ENCODE measurements at places on chromosomes 3 and 15. TPM values are rescaled to one million over a fixed set of nuclear protein-coding genes. Genes with fewer than 3 reads are reported as not detected.

DNA sequence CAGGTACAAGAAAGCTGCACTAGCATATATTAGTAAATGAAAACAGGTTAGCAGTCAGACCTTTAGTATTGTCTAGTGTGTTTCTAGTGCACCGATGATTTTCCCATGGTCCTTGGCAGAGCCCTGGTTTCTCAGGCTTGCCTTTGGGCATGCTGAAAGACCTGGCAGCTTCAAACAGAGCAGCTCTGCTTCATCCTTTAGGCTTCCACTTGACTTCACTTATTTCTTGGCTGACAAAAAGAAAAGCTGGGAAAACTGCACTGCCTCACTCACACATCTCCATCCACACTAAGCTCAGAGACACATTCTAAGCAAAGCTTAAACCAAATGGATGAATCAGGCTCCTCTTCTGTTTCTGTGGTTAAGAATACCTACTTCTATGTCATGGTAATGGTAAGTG is 374.8 kb upstream of the PDZRN3 start:
- no peak for DNase-seq

DNA sequence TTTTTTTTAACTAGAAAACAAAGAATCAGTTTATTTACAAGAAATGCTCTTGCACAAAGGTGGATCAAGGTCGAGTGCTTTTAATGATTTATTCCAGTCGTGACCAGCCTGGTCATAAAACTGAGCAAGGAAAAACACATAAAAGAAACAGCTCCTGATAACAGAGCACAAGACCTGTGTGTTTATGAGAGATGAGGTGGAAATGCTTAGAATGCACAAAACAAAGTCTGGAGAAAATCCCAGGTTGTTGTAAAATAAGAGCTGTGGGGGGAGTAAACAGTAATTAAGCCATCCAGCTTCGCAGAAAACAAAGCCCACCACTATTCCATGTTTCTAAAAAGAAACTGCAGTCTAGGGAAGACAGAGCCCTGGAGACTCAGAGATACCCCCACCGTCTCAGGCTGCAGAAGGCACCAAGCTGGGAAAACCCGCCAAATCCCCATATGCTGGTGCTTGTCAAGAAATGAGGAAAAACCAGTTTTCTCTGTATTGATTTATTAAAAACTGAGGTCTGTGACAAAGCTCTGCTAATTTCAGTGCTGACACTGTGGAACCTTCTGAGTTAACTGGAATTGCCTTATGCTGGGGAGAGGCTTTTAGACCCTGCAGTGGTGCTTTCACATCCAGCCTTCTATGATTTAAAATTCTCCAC is 139.3 kb downstream of the ADAMTS17 start:
- DNase-seq = no peak

Gene SLC12A8
- polyA plus RNA-seq = 5.9 TPM

DNA sequence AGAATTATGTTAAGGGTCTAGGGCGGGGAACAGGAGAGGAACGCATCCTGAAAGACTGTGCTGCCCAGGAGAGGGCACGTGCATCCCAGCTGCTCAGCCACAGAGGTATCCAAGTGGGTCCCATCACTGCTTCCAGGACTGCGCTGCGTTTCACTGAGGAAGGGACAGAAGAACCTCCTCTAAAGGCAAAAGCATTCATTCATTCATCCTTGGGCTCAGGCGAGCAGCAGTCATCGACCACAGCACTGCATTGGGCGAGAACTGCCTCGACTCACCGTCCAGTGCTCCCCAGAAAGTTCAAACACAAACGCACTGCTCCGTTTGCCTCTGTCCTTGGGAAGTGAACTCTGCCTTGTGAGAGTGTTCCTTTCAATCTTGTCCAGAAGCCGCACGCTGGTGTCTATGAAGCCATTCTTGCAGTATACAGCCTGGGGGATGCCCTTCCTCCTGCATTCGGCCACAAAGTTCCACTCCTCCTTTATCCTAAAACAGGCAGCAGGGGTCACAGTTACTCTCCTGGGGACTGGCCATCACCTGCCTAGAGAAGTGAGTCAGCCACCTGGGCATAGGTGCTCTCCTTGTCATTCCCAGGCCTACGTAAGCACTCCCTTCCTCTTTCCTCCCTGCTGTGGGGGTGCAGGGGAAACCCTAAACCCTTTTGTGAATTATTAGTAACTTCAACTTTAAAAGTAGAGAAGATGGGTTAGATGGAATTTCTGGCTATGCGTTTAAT is 21.2 kb downstream of the LRRC2 start:
- DNase-seq = no peak

DNA sequence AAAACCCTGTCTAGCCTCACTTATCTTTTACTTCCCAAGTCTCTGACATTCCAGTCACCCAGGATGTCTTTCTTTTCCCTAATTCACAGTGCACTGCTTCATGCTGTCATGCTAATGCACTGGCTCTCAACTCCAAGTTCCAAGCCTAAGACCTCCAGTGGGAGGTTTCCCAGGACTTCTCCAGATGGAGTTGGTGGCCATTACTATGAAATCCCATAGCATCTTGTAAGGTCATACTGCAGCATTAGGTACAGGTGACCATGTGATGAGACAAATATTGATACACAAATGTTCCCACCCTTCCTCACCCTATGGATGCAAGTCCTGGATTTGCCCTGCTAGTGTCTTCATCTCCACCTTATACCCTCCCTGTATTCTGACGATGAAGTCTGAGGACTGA is 138.6 kb upstream of the PRICKLE2 start:
- DNase-seq = no peak

Gene DYNC1LI1
- 36.4 TPM for polyA plus RNA-seq

Measured in renal pelvis (tissue), 12 donors.